ENCODE measurements at places on chromosomes 5 and 9.

DNA sequence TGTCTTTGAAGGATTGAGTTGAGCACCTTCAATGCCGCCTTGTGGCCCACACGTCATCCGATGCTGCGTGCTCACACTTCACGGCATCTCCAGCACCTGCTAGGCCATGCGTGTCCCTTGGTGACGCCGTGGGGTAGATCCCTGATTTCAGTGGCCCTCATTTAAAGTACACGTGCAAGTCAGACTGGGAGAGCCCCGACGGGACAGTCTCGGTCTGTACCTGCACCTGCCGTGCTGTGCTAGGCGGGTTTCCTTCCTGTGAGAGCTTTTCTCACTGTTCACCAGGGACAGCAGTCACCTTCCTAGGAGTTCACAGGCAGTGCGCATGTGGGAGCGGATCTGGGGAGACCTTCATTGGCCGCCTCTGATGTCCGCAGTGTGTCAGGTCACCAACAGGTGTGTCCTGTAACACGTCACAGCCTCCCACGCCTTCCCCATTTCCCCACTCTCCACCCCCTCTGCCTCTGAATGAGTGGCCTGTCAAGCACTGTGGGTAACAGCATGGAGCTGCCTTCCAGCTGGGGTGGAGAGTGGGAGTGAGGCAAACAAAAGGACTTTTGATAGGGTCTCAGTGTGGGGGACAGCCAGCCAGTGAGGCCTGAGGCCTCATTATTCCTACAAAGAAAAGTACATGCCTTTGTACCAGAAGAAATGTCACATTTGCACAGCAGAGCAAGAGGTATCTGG, 236.4 kb downstream of the FANCC start:
- DNase-seq: no peak

GRCh38 chr5:856531-857425, 6.0 kb upstream of the ZDHHC11 start:
- no peak for DNase-seq

GRCh38 chr5:170522211-170523141, 18.7 kb downstream of the KCNIP1 start:
- DNase-seq: peak; percentile 51

GRCh38 chr5:33227746-33228145, 213.0 kb upstream of the TARS1 start:
- DNase-seq: no peak

GRCh38 chr5:168073311-168073710, 218.1 kb upstream of the WWC1 start:
- no peak for DNase-seq

GRCh38 chr5:180208435-180209081, 453 bp downstream of the RASGEF1C start:
- no peak for DNase-seq

DNA sequence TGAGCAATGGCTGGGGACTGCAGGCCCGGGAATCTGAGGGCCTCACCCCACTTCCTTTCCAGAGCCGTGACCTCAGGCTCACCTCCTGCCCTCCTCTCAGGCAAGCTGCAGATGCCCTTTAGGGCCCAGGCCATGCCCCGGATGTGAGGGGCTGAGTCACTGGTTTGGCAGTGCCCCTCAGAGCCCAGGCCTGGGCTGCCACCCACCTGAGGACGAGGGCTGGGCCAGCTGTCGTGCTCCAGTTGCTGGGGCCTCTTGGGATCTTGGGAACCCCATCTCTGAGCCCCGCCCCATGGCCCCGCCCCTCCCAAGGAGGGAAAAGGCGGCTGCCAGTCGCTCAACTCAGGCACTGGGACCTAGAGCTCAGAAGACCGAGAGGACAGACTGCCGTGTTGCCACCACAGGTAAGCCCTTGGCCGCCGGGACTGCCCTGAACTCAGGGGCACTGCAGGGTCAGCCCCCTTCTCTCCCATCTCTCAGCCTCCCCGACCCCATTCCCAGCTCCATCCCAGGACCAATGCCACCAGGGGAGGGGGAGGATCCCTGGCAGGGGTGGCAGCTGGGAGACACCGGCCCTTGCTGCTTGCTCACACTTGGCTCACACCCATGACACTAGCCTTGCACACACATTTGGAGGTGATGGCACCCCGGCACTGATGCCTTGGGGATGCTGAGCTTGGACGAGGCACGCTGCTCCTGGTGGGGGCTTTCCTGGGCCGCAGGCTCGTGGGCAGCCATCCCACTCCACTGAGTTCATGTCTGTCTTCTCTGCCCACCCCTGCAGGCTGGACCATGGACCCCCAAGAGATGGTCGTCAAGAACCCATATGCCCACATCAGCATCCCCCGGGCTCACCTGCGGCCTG, at the start of gene CYSRT1:
CYSRT1 (plus strand) TSS at position 345 of the 865 bp plus-strand sequence; CDS start at position 793, 448 bp downstream.
- DNase-seq: no peak

- DNase-seq: no peak
Measured at GRCh38 chr5:139799359-139799758, 3.8 kb downstream of the PSD2 start.

- no peak for DNase-seq
Measured at GRCh38 chr9:135014311-135015010, 73.0 kb upstream of the OLFM1 start.

GRCh38 chr5:149628221-149628620, 46.9 kb downstream of the ARHGEF37 start:
- no peak for DNase-seq

GRCh38 chr9:110130791-110131416, 77.1 kb downstream of the C9orf152 start:
- no peak for DNase-seq

DNA sequence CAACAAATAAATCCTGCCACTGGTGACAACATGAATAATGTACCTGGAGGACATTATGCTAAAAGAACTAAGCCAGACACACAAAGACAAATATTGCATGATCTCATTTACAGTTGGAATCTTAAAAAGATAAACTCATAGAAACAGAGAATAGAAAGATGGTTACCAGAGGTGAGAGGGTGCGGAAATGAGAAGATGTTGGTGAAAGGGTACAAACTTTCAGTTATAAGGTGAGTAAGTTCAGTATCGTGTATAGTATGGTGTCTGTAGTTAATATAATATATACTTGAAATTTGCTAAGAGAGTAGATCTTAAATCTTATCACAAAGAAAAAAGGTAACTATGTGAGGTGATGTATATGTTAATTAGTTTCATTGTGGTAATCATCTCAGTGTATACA, 63.3 kb downstream of the PRRC1 start:
- no peak for DNase-seq

GRCh38 chr5:119385136-119385535, 29.3 kb downstream of the TNFAIP8 start:
- no peak for DNase-seq

DNA sequence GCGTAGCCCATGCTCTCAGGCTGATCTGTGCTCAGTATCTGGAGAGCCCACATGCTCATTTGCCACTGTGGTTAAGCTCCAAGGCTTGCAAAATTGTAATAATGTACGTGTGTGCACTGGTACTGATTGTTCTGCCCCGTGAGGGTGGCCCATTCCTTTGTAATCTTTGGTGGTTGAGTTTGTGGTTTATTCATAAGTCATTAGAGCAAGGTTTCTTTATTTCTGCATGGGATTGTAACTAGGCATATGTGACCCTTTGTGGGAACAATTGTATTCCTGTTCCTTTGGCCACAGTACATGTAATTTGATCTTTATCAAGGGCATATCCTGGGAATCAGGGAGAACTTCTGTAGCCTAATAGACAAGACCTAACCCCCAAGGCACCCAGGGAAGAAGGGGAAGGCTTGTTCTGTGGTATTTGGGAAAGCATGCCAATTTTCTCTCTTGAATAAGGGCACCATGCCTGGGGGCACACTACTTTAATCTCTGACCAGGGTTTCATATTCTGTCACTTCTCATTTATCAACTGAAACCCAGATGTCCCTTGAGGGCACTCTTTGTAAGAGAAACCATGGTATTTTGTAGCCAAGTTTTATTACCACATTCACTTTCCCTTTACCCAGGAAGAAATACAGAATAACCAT, 74.6 kb downstream of the NPR3 start:
- DNase-seq: no peak

GRCh38 chr5:50702615-50703366, 36.4 kb downstream of the PARP8 start:
- no peak for DNase-seq

DNA sequence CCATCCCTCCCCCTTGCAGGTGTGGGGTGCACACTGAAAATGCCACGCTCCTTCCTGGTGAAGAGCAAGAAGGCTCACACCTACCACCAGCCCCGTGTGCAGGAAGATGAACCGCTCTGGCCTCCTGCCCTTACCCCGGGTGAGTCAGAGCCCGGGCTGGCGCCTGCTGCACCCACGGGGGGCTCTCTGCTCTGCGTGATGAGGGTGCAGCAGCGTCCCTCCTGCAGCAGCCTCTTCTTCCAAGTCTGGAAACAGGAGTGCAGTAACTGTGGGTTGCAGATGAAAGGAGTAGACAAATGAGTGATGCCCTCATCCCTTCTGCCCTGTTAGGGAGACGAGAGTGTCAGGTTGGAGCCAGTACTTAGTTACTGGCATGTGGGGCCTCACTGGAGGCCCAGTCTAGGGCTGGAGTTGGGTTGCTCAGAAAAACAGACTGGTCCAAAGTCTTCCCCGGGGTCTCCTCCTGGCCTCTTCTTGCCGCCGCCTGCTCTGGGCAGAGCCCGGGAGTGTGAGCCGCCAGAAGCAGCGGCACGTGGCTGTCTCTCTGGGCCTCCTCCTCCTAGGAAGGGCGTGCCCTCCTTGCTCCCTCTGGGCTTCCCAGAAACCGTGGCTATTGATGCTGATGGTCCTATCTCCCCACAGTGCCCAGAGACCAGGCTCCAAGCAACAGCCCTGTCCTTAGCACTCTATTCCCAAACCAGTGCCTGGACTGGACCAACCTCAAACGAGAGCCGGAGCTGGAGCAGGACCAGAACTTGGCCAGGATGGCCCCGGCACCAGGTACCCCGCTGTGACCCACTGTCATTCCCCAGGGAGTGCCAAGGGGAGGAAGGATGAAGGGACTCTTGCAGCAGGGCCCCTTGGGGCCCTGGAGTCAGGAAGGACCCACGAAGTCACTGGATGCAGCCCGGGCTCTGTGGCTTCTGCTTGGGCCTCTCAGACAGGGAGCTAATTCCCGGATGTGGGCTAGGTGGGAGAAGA, 8.4 kb downstream of the GFI1B start:
- no peak for DNase-seq

DNA sequence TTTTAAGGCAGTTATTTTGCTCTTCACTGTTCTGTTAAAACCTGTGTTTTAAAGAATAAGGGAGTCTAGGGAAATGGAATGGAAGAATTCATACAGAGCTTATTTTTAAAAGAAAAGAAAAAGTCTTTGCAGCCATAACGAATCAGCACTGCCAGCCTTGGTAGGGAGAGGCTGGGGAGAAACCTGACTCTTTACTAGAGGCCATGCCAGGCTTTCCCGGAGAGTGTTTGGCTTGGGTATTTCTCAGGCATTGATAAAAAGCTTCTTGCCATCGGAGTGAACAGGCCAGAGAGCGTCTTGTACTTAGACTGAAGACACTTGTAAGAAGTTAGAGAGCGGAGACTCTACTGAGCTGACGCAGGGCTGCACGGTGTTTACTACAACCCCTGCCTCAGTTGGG, 72.7 kb upstream of the NFIL3 start:
- no peak for DNase-seq

GRCh38 chr5:469752-470483, 26.9 kb downstream of the EXOC3 start:
- no peak for DNase-seq

DNA sequence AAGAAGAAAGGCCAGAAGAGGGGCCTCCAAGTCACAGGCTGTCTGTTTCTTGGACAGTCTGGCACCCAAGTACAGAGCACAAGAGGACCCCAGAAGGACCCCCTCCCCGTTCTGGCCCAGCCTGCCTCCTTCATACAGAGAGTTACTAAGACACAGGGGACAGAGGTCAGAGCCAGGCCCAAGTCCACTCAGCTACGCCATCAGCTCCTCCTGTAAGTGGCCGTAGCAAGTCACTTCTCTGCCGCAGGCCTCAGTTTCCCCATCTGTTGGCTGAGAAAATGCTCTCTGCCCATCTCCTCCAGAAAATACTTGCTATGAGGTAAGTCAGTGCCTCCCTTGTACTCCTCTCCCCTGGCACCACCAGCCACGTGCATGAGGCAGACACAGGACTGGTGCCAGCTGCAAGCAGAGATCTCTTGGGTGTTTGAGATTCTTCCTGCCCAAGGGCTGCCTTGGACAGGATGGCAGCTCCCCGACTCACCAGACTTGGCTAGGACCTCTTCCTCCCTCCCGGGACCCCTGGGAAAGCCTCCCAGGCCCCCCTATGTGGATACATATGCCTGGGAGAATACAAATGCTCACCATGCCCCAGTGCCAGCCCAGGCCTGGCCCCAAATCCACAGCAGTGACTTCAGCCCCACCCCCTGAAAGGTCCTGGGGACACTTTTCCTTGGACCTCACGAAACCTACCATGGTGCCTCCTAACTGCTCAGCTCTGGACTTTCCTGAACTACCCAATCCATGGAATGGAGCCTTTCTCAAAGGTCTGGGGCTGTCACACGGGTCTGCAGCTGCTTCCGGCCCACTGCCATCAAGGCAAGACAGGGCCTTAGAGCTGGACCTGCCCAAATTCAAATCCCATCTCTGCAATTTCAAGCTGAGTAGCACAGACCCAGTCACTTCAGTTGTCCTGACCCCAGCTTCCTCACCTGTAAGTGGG, 5.1 kb downstream of the EEIG1 start:
- DNase-seq: no peak

DNA sequence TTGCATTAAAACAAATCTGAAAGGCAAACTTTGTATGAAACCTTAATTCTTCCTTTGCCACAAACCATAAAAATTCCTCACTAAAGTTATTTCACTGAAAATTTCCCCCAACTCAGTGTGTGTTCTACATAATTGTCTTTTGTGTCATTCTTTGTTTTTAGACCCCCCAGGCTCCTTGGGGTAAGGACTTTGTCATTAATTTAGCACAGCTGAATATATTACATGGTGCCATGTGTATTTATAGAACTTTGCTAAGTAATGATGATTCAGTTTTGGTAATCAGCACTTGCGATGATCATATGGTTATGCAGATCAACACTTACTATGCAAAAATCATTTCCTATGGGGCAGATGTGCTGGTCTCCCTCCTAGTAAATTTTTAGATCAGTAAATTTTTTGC, 712.1 kb upstream of the MEF2C start:
- DNase-seq: no peak

DNA sequence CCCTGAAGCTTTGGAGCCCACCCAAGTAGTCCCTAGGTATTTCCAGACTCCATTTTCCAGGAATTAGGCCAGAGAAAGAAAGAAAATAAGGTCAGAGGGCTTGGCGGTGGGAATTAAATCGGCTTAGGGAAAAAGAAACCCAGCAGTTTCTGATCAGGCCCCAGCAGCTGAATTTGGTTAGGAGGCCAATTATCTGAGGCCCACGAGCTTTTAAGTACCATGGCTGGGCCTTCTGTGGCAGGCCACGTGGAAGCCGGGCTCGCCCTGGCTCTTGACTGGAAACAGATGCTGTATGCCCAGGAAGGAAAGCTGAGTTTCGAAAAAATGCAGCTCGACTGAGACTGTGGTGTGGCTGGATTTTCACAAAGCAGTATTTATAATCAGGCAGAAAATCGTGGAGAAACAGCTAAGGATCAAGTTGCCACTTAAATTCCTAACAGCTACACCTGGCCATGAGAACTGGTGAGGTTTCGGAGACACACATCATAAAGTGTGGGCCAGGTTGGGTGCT, 75.1 kb upstream of the PANK3 start:
- peak; percentile 48 for DNase-seq

DNA sequence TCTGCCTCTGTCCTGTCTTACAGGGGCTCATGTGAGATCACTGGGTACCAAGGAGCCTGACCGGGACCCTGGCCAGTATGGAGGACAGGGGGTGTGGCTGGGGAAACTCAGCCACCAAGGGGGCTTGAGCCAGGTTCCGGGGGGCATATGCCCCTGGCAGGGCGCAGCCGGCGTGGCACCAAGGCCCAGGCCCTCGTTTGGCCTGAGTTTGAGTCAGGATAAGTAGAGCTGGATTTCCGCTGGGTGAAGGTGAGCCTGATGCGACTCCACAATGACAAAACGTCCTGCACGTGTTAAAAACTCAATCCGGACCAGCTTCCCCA, 616 bp upstream of the TSPAN17 start:
- DNase-seq: no peak
